ENCODE measurements at places on chromosomes 6 and 20. TPM values are rescaled to one million over a fixed set of nuclear protein-coding genes. Genes with fewer than 3 reads are reported as not detected.

B3GAT2 gene
- not detected for total RNA-seq

IL17F gene
- total RNA-seq = not detected

KLHDC3 gene
- total RNA-seq = 20.9 TPM

CST2 gene
- not detected for total RNA-seq

PCK1 gene
- total RNA-seq = not detected

ARG1 gene
- not detected for total RNA-seq

SMOC2 gene
- not detected for total RNA-seq

BPI gene
- not detected for total RNA-seq

ISM1 gene
- 0.28 TPM for total RNA-seq

C4B gene
- 3.2 TPM for total RNA-seq

MDFI gene
- not detected for total RNA-seq

CRISP2 gene
- not detected for total RNA-seq

ARMH2 gene
- not detected for total RNA-seq

SEMG1 gene
- total RNA-seq = not detected

MOG gene
- not detected for total RNA-seq

SPATA25 gene
- total RNA-seq = 0.64 TPM
